ENCODE measurements at places on chromosomes 13 and 19.

- H3K4me1 ChIP-seq = no peaks in the 10 kb centered on the region
- no peaks in the 10 kb centered on the region for H3K27me3 ChIP-seq
- H3K4me3 ChIP-seq = no peak overlapping the region
These were observed 314.6 kb downstream of the LIG4 start for GRCh38 chr13:107900775-107901174.

- peaks cover 23% of the 10 kb centered on the region for H3K36me3 ChIP-seq
- H3K4me3 ChIP-seq = no peak overlapping the region
- peaks cover 24% of the 10 kb centered on the region for H3K4me1 ChIP-seq
- H3K27ac ChIP-seq = no peak overlapping the region
- no peaks in the 10 kb centered on the region for H3K27me3 ChIP-seq
- ATAC-seq = no peak
These were observed 142.1 kb downstream of the PDS5B start for GRCh38 chr13:32728327-32728726.

GRCh38 chr13:108574856-108575255, 54.6 kb upstream of the MYO16 start:
- no peaks in the 10 kb centered on the region for H3K27me3 ChIP-seq
- H3K36me3 ChIP-seq = no peaks in the 10 kb centered on the region
- H3K4me3 ChIP-seq = no peak overlapping the region
- no peaks in the 10 kb centered on the region for H3K4me1 ChIP-seq
- H3K27ac ChIP-seq = no peak overlapping the region

GRCh38 chr13:25493931-25494640, 122.3 kb downstream of the ATP8A2 start:
- H3K4me3 ChIP-seq = no peak overlapping the region
- ATAC-seq = no peak
- H3K27ac ChIP-seq = no peak overlapping the region
- H3K27me3 ChIP-seq = peaks cover 25% of the 10 kb centered on the region

DNA sequence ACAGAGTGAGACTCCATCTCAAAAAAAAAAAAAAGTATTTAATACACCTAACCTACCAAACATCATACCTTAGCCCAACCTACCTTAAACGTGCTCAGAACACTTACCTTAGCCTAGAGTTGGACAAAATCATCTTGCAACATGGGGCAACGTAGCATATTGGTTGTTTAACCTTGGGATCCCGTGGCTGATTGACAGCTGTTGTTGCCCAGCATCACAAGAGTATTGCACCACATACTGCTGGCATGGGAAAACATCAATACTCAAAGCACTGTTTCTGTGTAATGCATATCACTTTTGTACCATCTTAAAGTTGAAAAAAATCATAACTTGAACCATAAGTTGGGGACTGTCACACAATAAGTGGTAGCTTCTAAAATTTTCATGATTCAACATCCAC, 73.8 kb upstream of the MIR17HG start:
- H3K4me1 ChIP-seq = no peaks in the 10 kb centered on the region
- H3K36me3 ChIP-seq = no peaks in the 10 kb centered on the region
- no peak for ATAC-seq

- peaks cover 25% of the 10 kb centered on the region for H3K4me1 ChIP-seq
- no peaks in the 10 kb centered on the region for H3K36me3 ChIP-seq
- H3K4me3 ChIP-seq = peak overlapping the region; percentile 87
- ATAC-seq = peak; percentile 37
These were observed 274.4 kb downstream of the KLF12 start for GRCh38 chr13:73859841-73860240.

DNA sequence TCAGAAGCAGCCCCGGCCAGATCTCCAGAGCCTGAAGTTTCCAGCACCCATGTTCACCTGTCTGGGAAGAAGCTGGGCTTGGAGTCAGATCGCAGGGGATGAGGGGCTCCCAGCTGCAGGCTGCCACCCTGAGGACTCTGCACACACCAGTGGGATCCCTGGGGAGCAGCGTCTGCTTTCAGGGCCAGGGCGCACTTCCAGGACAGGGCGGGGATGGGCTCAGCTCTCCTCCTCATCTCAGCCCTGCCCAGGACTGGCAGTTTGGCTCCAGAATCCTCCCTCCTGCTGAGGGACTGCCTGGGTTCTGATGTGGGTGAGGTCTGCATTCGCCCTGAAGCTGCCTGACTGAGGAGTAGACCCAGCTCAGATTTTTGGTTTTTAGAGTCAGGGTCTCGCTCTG, 3.5 kb downstream of the SLC7A9 start:
- H3K4me3 ChIP-seq = no peak overlapping the region
- H3K4me1 ChIP-seq = no peaks in the 10 kb centered on the region
- no peaks in the 10 kb centered on the region for H3K36me3 ChIP-seq
- H3K27me3 ChIP-seq = no peaks in the 10 kb centered on the region
- ATAC-seq = no peak

DNA sequence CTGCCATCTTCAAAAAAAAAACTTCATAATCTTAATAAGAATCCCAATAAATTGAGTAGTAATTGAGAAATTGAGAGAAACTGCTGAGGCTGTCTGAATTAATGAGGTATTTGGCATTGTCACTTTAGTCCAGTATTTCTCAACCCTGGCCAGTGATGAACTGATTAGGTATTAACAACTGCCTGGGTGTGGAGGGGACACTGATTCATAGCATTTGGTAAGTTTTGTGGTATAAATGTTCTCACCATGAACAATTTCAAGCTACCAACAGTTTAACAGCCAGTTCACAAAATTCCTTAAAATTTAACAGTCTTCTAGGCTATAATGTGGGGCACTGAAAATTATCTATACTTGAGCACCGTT, 18.3 kb downstream of the GPC6 start:
- H3K4me1 ChIP-seq = no peaks in the 10 kb centered on the region
- H3K4me3 ChIP-seq = no peak overlapping the region
- H3K27me3 ChIP-seq = peaks cover 13% of the 10 kb centered on the region
- H3K27ac ChIP-seq = no peak overlapping the region

DNA sequence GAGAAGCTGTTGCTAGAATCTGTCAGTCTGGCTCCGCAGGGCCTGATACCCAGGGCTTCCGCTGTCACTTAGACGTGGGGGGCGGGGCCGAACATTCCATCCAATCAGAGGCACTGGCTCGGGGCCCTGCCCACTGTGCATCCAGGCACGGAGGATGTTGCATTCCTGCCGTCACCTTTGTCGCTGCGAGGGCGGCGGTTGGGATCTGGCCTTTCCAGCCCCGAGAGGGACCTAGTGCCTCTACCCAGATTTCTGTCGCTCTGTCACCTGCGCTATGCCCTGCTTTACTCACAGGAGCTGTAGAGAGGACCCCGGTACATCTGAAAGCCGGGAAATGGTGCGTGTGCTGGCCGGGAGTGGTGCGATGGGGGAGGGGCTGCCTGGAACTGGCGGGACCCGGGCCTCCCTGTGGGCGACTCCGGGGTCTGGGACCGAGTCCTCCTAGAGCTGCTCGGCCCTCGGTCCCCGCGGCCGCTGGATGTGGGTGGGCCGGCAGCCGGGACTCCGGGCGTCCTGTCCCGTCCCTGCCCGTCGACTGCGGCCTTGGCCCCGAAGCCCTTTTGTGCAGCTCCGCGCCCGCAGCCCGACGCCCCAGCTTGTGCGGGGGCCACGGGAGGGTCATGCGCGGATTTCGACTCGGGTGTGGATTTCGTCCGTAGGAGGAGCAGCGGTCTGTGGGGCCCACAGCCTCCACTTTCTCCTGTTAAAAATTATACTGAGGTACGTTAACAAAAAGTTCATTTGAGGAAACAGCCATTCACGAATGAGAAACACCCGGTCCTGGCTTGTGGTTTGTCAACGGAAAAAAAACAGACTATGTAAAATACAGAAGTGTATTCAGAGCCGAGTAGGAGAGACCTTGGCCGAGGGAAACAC, at the start of gene ZNF439:
ZNF439 (plus strand) TSS at position 133 of the 876 bp plus-strand sequence; CDS start at position 275, 142 bp downstream.
- H3K4me3 ChIP-seq = peak within 1 kb of the TSS; percentile 91
- H3K36me3 ChIP-seq = peaks cover 18% of the 10 kb centered on the region
- peak; percentile 100 for ATAC-seq
- H3K27ac ChIP-seq = peak within 1 kb of the TSS; percentile 70
- H3K4me1 ChIP-seq = peaks cover 6% of the 10 kb centered on the region
- no peaks in the 10 kb centered on the region for H3K27me3 ChIP-seq

- no peaks in the 10 kb centered on the region for H3K4me1 ChIP-seq
- ATAC-seq = no peak
- H3K27ac ChIP-seq = no peak overlapping the region
- H3K36me3 ChIP-seq = no peaks in the 10 kb centered on the region
These were observed 1516.4 kb downstream of the EFNB2 start for GRCh38 chr13:105019073-105019472.

GRCh38 chr13:58806401-58806800, 1174.9 kb downstream of the PCDH17 start:
- ATAC-seq = no peak
- H3K4me3 ChIP-seq = no peak overlapping the region
- no peaks in the 10 kb centered on the region for H3K4me1 ChIP-seq
- H3K36me3 ChIP-seq = no peaks in the 10 kb centered on the region

- no peaks in the 10 kb centered on the region for H3K27me3 ChIP-seq
- no peaks in the 10 kb centered on the region for H3K36me3 ChIP-seq
- no peak overlapping the region for H3K27ac ChIP-seq
- no peak for ATAC-seq
These were observed 136.1 kb downstream of the PCDH9 start for GRCh38 chr13:67094078-67094477.

DNA sequence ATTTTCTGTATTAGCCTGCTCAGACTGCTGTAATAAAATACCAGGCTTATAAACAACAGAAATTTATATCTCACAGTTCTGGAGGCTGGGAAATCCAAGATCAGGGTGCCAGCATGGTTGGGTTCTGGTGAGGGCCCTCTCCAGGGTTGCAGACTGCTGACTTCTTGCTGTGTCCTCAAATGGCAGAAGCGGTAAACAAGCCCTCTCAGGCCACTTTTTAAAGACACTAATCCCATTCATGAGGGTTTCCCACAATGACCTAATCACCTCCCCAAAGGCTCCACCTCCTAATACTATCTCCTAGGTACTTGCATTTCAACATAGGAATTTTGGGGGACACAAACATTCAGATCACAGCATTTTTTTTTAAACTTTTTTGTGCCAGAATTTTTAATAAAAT, 159.3 kb downstream of the PDS5B start:
- no peak for ATAC-seq
- H3K4me3 ChIP-seq = no peak overlapping the region
- no peak overlapping the region for H3K27ac ChIP-seq
- H3K4me1 ChIP-seq = no peaks in the 10 kb centered on the region

DNA sequence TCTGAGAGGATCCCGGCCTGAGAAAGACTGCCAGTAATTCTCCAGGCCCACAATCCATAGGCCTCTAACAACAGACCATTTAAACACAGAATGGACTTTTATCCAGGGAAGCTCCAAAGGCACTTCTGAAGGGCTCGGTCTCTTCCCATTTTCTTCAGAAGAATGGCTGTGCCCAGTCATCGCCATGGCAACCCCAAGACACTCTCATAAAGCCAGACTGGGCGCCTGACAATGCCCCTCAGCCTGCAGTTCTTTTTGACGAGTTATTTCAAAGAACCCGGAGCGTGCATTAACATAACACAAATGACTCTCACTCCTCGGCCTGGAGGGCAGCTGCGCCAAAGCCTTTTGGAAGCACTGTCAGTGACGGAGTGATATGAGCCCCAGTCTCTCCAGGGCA, 61.0 kb downstream of the RASA3 start:
- H3K27me3 ChIP-seq = no peaks in the 10 kb centered on the region
- ATAC-seq = no peak
- H3K4me1 ChIP-seq = peaks cover 23% of the 10 kb centered on the region
- H3K27ac ChIP-seq = no peak overlapping the region
- H3K36me3 ChIP-seq = peaks cover 67% of the 10 kb centered on the region
- no peak overlapping the region for H3K4me3 ChIP-seq

DNA sequence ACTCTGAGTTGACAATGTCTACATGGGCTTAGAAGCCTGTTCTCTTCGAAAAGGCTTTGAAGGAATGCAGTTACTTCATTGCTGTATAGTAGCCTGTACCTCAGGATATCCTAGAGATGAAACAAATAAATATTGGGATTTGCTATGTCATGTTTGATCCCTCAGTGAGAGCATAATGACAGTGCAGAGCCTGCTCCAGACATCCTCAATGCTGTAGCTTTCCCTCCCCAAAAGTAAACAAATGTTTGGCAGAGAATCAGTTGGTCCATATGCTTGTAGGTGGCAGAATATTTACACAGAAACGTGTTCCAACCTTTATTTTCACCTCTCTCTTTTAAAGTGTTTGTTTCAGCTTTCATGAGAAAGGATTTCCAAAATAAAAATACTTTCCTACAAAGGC, 515.3 kb upstream of the SGCG start:
- peaks cover 4% of the 10 kb centered on the region for H3K27me3 ChIP-seq
- no peak overlapping the region for H3K4me3 ChIP-seq
- no peak overlapping the region for H3K27ac ChIP-seq
- no peaks in the 10 kb centered on the region for H3K4me1 ChIP-seq

- H3K4me3 ChIP-seq = no peak overlapping the region
- H3K27ac ChIP-seq = no peak overlapping the region
- H3K4me1 ChIP-seq = peaks cover 19% of the 10 kb centered on the region
- no peaks in the 10 kb centered on the region for H3K36me3 ChIP-seq
- peaks cover 13% of the 10 kb centered on the region for H3K27me3 ChIP-seq
These were observed 16.1 kb downstream of the LGALS16 start for GRCh38 chr19:39671739-39672363.

- peaks cover 27% of the 10 kb centered on the region for H3K4me1 ChIP-seq
- H3K27me3 ChIP-seq = no peaks in the 10 kb centered on the region
- H3K36me3 ChIP-seq = peaks cover 21% of the 10 kb centered on the region
- ATAC-seq = peak; percentile 92
These were observed 38.9 kb upstream of the KATNAL1 start for GRCh38 chr13:30346153-30346788.

GRCh38 chr19:14437578-14438140, 4.6 kb downstream of the PKN1 start:
- peaks cover 27% of the 10 kb centered on the region for H3K4me1 ChIP-seq
- ATAC-seq = no peak
- H3K27me3 ChIP-seq = no peaks in the 10 kb centered on the region
- no peak overlapping the region for H3K27ac ChIP-seq

DNA sequence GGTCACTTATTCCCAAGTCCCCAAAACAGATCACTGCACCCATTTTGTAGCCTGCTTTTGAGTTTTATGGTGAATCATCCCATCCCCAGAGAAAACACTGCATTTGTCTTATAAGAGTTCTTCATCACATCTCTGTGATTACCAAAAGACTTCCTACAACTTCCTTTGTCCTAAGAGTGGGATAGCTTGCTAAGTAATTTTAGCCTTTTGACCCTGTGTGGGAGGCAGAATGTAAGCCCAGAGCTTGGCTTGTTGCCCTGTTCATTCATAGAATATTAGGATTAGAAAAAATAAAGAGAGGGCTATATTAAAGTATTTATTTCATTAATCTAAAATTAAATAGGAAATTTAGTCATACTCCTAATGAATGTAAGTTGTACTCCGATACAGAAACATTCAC, 213.3 kb downstream of the MZT1 start:
- no peaks in the 10 kb centered on the region for H3K27me3 ChIP-seq
- ATAC-seq = no peak
- no peak overlapping the region for H3K27ac ChIP-seq
- H3K36me3 ChIP-seq = no peaks in the 10 kb centered on the region
- no peak overlapping the region for H3K4me3 ChIP-seq

- no peaks in the 10 kb centered on the region for H3K4me1 ChIP-seq
- ATAC-seq = no peak
- H3K27me3 ChIP-seq = peaks cover 5% of the 10 kb centered on the region
- H3K36me3 ChIP-seq = no peaks in the 10 kb centered on the region
These were observed 39.9 kb upstream of the VWA8 start for GRCh38 chr13:42000846-42001245.

- H3K27ac ChIP-seq = no peak overlapping the region
- H3K36me3 ChIP-seq = no peaks in the 10 kb centered on the region
- H3K4me1 ChIP-seq = no peaks in the 10 kb centered on the region
- ATAC-seq = no peak
These were observed 302.7 kb downstream of the FGF9 start for GRCh38 chr13:21973437-21974125.
